ENCODE measurements at places on chromosomes 11 and 22.

- DNase-seq, result no peak
Observed at GRCh38 chr11:63826471-63827190, 12.3 kb upstream of the MARK2 start.

DNA sequence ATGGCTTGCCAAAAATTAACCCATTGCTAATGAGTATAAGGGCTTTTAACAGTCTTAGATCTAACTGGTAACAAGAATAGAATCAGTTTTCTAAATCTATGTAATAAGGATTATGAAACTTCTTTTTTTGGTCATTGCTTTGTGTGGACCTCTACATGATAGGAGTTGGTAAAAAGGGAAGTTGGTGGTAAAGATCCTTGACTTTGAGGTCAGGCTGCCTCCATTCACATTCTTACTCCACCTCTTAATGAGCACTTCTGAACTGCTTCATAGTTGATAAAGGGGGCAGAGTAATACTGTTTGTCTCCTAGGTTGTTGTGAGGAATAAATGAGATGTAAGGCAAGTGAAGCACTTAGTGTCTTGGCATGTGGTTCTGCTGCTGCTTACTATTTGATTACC, 10.6 kb downstream of the EIF3M start:
- no peak for DNase-seq

- no peak for DNase-seq
Observed at GRCh38 chr11:69094111-69094914, 45.6 kb downstream of the TPCN2 start.

DNA sequence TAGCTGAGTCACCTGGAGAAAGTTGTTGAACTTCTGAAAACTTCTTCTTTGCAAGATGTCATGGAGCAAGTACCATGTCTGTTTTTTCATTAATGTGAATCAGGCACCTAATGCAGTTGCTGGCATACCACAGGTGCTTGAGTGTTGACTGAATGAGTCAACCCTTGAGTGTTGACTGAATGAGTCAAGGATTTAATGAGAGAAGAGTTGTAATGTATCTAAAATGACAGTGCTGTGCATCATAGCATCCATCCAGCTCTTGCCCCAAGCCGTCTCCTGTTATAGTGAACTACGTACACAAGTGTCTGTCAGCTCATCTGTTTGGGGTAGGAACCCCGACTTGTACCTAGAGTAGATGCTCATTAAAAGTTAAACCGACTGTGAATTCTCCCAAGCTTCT, 93.1 kb downstream of the CWC15 start:
- DNase-seq, result no peak

GRCh38 chr11:65452806-65453490, 30.4 kb downstream of the NEAT1 start:
- DNase-seq, result no peak

DNA sequence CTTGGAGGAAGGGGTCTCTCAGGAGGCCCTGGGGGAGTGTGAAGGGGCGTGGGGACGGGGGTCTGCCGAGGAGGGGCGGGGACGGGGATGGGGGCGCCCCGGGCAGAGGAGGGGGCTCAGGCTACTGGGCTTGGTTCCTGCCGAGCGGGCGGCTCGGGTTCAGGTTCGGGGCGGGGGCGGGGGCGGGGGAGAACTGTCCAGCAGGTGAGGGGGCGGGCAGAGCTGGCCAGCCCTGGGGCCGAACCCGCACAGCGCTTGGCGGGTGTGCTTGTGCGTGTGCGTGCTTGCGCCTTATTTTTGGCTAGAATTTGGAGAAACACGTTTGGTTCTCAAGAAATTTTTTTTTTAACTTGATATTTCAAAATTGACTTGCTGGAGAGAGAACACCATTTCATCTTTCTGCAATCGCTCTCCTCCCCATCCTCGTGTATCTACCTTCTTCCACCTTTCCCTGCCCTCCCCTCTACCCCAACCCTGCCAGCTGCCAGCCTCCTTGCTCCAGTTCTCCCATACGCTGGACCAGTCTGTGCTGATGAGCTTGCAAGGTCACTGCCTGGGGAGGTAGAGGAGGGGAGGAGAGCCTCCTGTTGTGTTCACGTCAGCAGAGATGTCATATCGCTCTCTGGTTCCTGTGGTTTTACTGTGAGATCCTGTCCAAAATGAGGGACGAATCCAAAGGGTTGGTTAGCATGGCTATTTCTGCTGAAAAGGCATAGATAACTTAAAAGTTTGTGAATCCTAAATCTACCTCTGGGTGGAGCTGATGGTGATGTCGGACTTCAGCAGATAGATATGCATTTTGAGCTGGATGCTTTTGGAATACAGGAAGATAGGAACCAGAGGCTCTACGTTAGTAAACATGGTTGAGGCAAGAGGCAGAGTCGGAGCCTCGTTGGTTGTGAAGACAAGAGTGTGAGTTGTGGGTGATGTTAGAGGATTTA, 668 bp downstream of the MADD start:
- DNase-seq, result peak; percentile 57

GRCh38 chr11:76666408-76666807, 4.1 kb downstream of the LRRC32 start:
- no peak for DNase-seq

DNA sequence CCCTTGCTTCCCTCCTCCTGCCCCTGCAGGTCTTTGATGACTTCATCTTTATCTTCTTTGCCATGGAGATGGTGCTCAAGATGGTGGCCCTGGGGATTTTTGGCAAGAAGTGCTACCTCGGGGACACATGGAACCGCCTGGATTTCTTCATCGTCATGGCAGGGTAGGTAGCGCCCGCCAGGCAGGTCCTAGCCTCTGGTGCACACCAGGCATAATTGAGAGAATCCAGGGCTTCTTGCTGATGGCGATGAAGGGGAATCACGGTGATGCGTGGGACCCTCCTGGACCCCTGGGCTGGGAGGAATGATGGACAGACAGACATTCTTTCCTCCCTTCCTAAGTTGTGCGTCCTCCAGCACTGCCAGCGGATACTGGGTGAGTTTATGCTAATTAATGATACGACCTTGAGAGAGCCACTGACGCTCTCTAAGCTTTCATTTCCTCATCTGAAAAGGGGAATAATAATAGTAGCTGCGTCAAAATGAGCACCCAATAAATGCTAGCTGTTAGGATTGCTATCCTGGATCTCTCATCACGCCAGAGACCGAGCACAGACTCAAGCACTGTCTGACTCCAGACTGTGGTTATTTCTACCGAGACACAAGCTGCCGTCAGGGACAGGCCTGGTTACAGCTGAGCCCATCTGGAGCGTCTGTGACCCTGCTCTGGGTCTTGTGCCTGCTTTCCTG, 30.1 kb downstream of the CACNA1I start:
- no peak for DNase-seq

Measured in CD8-positive, alpha-beta memory T cell (primary cell).